ENCODE measurements at places on chromosomes 5 and 9.
A peak's percentile ranks its signal among the peaks of the same experiment; 100 is the strongest.

DNA sequence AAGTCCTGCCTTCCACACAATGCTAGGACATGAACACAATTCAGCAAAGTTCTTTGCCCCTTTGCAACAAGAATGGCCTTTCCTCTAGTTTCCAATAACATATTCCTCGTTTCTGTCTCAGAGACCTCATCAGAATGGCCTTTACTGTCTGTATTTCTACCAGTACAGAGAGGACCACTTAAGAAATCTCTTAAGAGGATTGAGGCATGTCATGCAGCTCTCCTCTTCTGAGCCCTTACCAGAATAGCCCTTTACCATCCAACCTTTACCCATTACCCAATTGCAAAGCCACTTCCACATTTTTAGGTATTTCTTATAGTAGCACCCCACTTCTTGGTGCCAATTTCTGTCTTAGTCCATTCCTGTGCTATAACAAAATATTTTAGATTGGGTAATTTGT is 20.3 kb downstream of the TNPO1 start:
- DNase-seq, result no peak

- no peak for DNase-seq
These were observed 98.2 kb upstream of the GRHPR start for GRCh38 chr9:37324261-37324683.

DNA sequence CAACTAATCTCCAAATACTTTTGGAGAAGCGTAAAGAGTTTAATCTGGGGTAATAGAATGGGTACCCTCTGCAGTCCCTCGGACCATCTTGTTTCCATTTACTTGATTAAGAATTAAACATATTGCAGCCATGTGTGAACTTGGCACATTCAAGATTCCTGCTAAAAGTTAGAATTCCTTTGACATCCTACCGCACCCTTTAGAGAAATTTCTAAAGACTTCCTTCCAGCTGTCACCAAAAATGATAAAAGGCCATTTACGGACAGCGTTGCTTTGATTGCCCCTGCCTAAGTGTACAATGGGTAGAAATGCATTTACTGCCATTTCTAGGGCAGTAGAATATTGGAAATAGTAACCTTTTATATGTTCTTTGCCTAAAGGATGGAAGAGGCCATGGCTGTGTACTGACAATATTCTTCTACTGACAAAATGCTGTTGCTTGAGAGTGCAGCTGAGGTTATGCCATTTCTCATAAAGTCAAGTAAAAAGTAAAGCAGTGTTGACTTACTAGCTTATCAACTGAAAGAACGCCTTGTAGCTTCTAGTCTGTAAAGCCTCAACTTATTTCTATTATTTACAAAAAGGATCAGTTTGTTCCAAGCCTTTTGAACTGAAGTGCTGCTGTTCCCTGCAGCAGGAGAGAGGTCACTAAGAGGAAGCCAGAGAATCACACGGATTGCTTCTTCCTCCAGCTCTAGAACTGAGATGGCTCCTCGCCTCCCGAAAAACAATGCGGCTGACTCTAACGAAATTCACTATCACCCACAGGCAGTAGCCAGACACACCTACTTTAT is 139.8 kb upstream of the BASP1 start:
- DNase-seq, result no peak

- DNase-seq, result peak; percentile 36
These were observed 35.3 kb upstream of the CLPTM1L start for GRCh38 chr5:1380011-1380817.

- no peak for DNase-seq
These were observed 38.3 kb upstream of the DAB2IP start for GRCh38 chr9:121613009-121613752.

DNA sequence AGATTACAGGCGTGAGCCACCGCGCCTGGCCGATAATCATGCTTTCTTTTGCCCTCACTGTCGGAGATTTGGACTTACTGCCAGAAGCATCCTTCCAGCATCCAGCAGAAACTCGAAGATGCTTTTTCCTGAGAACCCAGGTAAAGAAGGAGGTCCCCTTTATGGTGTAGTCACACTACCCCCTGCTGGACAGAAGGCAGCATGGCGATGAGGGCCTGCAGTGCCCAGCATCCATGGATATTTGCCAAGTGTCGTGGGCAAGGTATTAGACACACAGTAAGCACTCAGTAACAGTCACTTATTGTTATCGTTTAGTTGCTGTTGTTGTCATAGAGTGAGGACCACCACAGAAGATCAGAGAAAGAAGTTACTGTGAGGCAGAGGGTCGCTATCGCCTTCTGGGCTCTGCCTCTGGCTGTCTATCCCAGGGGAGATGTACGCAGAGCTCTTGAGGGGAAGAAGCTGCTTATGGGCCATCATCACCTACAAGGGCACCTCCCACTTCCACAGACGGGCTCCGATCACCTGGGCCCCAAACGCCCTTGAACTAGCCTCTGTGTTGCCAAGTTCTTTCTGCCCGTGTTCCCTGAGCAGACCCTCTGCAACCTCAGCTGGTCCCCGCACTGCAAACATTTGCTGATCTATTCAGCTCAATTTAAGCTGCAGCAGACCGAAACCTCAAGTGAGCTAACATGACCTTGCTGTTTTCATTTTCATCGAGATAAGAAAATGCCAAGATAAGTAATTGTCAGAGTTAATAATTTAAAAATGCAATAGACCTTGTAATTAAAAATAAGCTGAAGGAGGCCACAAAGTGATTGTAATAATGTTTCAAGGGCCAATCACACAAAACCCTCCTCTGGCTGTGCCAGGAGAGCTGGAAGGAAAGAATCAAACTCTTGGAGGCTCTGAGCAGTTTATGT is 23.9 kb downstream of the C5orf15 start:
- DNase-seq, result no peak

GRCh38 chr5:18305288-18305924 is 671.1 kb downstream of the TAF11L14 start:
- no peak for DNase-seq

DNA sequence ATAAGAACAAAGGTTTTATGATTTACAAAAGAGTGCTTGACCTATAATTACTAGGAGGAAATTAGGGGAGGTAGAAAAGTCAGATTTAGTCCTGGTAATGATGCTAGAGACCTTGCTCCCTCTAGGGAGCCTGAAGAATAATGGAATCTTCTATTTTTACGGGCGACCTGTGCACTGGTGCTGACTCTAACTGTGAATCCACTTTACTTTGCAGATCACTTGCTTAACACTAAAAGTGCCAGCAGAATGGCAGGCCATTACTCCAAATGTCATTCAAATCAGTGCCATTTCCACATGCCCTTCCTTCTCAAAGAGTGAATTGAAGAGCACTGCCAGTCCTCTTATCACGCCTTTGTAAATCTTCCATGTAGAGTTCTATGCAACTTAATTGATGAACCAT is 359.4 kb upstream of the ARRDC3 start:
- DNase-seq, result no peak

GRCh38 chr5:3056866-3057265 is 305.4 kb upstream of the IRX2 start:
- no peak for DNase-seq

- no peak for DNase-seq
These were observed 72.9 kb downstream of the ECPAS start for GRCh38 chr9:111411266-111411665.
